Caki2 (cell line): ENCODE measurements at places on chromosomes 6 and 20. TPM values are rescaled to one million over a fixed set of nuclear protein-coding genes. Genes with fewer than 3 reads are reported as not detected.

DNA sequence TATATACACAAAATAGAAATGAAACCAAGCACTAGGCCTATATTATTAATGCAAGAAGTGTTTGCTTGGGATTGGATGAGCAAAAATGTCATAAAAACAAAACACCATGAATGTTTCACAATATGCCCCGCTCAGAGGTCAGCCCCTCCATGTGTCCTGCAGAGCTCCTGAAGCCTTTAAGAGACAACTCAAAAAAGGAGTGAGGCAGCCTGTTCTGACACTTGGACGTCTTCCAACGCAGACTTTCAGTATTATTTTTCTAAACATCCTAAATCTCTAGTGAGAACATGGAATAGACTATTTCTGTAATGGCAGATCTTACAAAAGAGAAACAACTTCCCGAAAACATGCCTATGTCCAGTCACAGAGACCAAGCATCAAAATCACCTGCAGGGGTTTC, 322.6 kb downstream of the PRKN start:
- no peak for DNase-seq

- no peak for DNase-seq
These were observed 335.1 kb downstream of the PREX1 start for GRCh38 chr20:48492715-48493070.

SULF2 gene
- total RNA-seq, result 4.3 and 6.0 TPM in 2 replicates

GRCh38 chr6:41777551-41778285, 2.0 kb downstream of the FRS3 start:
- no peak for DNase-seq

FOXO3 gene
- total RNA-seq, result 8.8 and 10.0 TPM in 2 replicates

GRCh38 chr6:7419065-7419464, 29.5 kb downstream of the RIOK1 start:
- no peak for DNase-seq

GRCh38 chr6:146110990-146111389, 82.1 kb downstream of the GRM1 start:
- no peak for DNase-seq

- peak; percentile 4 for DNase-seq
These were observed 215.0 kb upstream of the HSF2 start for GRCh38 chr6:122184401-122184827.

SOX12 gene
- total RNA-seq, result 4.2 and 9.4 TPM in 2 replicates

NRN1 gene
- not detected in 2 replicates for total RNA-seq

GRCh38 chr6:129748212-129748900, 38.4 kb upstream of the ARHGAP18 start:
- peak; percentile 29 for DNase-seq

- DNase-seq, result no peak
These were observed 130.7 kb downstream of the AIG1 start for GRCh38 chr6:143191361-143191760.

DNA sequence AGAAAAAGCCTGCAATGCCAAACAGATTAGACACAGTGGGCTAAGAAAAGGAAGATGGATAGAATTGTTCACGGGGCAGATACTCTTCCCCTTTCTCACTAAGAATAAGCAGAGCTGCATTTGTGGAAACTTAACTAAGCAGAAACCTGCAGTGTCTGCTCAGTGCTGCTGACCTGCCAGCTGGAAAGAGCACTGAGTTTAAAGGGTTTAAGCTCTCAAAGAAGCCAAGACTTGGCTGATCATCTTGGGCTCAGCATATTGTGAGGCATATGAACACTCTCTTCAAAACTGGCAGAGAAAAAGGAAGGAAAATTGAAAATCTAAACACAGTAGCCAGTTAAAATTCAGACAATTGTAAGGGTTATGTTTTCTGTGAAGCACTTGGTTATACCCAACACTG, 711.1 kb upstream of the EPHA7 start:
- no peak for DNase-seq

DNA sequence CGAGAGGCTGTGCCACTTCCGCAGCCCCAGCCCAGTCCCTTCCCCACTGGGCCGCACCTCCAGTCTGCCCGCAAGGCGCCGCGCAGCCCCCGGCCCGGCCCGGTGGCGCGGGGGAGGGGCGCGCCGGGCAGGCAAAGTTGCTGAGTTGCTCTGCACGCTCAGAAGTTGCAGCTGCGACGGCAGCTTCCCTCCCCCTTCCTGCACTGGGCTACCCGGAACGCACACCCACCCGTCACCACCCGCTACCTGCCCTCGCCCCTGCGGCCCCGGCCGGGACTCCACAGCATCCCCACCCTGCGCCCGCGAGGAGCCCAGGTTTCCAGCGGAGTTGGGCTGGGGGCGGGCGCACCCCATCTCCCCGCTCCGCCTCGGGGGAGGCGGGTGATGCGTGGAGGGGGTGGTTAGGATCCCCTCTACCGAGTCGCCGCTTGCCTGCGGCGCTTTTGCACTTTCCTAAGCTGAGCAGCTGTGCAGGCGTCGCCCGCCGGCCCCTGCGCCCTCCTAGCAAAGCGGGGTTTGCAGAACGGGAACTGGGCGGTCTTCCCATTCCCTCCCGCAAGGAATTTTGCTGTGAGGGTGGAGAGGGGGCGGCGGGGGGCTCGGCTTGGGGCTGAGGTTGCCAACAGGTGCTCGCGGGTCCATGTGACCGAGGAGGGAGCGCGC, 55.9 kb upstream of the RREB1 start:
- DNase-seq, result no peak

- no peak for DNase-seq
These were observed 881 bp downstream of the SFT2D1 start for GRCh38 chr6:166341464-166341863.

LRRC73 gene
- total RNA-seq, result 0.20 and 0.29 TPM in 2 replicates

CD24 gene
- total RNA-seq, result 922 and 985 TPM in 2 replicates

- DNase-seq, result no peak
These were observed 108.4 kb upstream of the MAP3K7 start for GRCh38 chr6:90695316-90695715.

GRCh38 chr20:31811796-31812728, 7.1 kb upstream of the MYLK2 start:
- no peak for DNase-seq

OVOL2 gene
- total RNA-seq, result 0.17 and 1.8 TPM in 2 replicates

GRCh38 chr20:47164140-47164539, 192.4 kb downstream of the ZMYND8 start:
- DNase-seq, result no peak

F13A1 gene
- total RNA-seq, result not detected in 2 replicates

MEP1A gene
- total RNA-seq, result not detected in 2 replicates

- peak; percentile 79 for DNase-seq
These were observed 2.3 kb downstream of the TUBB start for GRCh38 chr6:30722280-30723112.

DNA sequence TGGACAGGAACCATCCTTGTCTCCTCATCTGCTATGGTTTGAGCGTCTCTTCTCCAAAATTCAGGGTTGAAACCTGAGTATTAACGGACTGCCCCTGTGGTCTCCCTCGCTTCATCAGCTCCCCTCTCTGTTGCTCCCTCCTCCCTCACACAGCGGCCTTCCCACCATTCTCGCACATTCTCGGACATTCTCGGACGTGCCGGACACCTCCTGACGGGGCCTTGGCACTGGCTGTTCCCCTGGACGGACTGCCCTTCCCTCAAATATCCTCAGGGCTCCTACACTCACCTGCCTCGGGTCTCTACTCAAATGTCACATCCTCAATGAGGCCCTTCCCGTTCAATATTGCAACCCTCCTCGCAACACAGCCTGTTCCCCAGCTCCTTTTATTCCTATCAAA, 115.8 kb downstream of the TBC1D7 start:
- no peak for DNase-seq

CYP39A1 gene
- 0.95 and 8.9 TPM in 2 replicates for total RNA-seq

DNA sequence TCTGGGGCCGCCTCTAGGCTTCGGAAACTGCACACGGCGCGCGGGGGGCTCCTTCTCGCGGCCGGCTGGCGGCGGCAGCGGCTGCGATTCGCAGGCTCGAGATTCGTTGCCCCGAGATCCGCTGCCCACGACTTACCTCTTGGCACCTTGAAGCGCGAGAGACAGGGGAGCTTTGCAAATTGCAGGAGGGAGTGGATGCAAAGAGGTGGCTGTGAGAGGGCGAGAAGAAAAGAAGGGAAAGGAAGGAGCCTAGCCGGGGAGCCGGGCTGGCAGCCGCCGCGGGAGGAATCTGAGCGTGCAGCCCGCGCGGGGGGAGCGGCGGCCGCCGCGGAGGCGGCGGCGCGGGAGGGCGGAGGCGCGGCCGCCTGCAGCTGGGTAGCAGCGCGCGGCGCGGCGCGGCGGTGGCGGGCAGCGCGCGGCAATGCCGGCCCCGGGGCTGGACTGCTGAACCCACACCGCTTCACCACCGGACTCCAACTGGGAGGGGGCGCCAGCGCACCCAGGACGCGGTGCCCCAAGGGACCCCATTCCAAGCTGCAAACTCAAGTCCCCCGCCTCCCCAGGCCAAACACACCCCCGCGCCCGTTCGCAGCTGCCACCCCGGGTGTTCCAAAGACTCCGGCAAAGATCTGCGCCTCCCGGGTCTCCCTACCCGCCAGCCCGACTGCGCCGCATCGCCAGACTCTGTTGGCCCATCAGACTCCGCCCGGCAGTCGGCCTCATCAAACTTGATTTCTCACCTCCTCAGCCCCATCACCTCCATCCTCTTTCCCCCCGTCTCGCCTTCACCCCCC, 44.2 kb upstream of the SUPT3H start:
- peak; percentile 80 for DNase-seq

DNA sequence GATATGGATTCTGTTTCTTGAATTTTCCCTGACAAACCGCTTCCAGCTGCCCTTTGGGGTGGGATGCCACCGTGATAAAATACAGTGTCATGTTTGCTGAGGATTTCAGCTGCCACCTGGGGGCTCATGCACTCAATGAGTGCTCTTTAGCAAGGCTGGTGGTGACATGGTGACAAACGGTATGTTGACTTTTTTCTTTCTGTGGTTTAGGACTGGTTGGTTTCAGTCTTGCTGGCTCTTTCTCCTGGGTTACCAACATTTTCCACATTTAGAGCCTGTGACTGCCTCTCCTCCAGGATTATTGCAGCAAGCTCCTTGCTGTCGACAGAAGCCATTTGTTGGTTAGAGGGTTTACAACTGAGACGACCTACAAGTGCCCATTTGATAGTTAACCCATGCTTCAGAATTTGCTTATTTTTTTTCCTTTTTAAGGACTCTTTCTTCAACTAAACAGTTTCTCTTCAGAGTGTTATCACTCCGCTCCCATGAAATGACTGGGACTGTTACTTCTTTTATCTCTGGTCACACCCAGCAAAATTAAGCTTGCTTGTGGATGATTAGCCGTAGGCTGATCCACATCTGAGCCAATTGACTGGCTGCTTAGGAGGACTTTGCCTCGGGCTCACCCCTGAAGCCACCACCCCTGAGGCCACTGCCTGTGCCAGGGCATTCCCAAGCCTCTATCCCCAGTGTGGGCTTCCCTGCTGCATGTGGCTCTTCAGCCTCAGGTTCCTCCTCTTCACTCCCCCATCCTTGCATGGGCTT, 48.4 kb upstream of the CDYL start:
- DNase-seq, result peak; percentile 47

KIAA1755 gene
- total RNA-seq, result 0.20 TPM in 1 of 2 replicates, not detected in the other
